ENCODE measurements at places on chromosomes 7 and 10.

- no peak for DNase-seq
These were observed 18.2 kb downstream of the DNAJC12 start for GRCh38 chr10:67819768-67820204.

- no peak for DNase-seq
These were observed 32.1 kb downstream of the ADCYAP1R1 start for GRCh38 chr7:31084226-31084625.

GRCh38 chr10:49090696-49091380 lies 24.5 kb downstream of the VSTM4 start:
- no peak for DNase-seq

DNA sequence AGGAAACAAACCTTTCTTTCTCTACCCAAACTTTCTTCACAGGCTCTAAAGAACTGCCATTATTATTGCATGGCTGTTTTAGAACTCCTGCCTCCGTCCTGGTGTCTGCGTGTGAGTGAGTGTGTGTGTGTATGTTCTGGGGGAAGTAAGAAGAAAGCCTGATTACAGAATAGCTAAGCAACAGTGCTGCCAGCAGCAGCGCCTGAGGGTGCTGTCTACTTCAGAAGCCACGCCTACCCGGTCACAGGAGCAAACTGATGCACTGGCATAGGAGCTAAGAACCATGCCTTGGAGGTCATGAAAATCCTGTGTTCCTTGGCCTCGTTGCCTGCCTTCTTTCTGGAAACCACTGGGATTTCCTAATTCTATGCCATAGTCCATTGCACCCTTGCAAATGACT lies 25.2 kb downstream of the LIPK start:
- no peak for DNase-seq

GRCh38 chr10:48194830-48195229 lies 79.7 kb downstream of the FRMPD2 start:
- no peak for DNase-seq

DNA sequence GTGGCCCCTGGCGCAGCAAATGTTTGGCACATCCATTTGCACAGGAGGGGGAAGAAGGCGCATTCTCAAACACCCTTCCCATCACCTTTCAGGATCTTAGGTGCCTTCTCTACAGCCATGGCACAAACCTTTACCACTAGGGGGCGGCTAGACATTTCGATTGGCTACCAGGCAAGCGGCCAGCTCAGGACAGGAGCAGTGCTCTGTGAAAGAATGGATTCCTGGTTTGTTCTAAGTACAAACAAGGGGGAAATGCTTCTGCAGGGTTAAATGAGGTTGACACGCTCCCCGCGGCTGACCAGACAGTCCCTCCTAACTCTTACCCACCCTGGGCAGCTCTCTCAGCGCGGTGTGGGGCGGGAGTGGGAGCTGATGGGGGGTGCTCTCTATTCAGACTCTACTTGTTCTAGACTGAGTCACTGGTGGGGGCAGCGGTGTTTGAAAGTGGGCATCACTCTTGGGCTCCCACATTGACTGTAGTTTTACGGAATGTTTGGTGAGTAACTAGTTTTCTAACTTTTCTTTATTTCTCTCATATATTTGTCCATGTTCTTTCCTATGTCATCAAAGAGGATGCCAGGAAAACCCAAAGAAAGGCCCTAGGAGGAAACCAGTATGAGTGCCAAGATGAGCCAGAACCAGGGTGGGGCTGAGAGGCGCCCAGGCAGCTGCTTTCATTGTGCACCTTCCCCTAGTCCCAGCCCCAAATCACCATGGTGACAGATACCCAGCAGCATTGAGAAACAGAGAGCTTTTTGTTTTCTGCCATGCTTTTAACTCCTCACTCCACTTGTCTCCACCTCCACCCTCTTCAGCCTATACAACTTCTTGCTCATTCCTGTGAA lies 61.4 kb upstream of the GPR158 start:
- no peak for DNase-seq

DNA sequence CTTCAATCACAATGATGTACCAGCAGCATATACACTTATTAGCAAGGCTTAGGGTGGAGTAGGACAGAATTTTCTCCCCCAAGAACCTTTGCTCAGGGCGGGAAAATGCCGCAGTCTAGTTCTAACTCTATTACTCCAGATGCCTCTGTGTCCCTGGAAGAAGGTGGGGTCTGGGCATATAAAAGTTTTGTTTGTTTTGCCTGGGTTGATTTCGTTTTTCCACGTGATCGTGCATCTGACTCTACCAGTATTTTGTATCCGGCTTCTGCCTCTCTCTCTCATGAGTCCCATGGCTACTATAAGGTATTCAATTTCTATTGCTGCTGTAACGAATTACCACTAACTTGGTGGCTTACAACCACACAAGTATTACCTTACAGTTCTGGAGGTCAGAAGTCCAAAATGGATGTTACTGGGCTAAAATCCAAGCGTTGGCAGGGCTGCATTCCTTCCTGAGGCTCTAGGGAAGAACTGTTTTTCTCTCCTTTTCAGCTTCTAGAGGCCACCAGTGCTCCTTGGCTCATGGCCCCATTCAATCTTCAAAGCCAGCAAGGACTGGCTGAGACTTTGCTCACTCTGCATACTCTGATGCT lies 181.2 kb upstream of the PRSS58 start:
- DNase-seq = no peak

DNA sequence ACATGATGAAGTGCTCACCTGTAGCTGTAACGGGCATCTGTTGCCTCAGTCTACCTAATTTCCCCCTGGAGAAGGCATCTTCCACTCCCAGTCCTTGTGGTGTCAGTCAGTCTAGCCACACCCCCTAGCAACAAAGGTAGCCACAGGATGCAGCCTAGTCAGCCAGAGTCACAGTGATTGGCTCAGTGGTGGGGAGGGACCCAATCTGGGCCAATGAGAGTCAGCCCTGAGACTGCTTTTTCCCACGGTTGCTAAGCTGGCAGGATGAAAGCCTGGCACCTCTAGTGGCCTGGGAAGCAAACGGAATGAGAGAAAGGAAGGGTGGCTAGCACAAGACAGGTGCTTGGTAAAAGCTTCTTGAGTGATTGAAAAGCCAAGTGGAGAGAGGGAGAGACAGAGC lies 118.6 kb downstream of the SH3PXD2A start:
- no peak for DNase-seq

DNA sequence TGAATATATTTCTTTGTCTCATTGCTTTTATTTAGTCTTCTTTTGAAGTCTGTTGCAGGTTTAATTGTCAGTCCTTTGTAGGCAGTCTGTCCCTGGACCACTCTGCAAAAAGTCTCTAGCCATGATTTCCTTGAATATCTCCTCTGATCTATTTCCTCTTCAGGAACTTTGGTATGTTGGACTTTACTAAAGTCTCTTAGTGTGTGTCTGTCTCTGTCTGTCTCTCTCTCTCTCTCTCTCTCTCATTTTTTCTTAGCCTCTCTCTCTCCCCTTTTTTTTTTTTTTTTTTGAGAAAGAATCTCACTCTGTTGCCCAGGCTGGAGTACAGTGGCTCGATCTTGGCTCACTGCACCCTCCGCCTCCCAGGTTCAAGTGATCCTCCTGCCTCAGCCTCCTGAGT lies 57.5 kb downstream of the ADD3 start:
- no peak for DNase-seq

DNA sequence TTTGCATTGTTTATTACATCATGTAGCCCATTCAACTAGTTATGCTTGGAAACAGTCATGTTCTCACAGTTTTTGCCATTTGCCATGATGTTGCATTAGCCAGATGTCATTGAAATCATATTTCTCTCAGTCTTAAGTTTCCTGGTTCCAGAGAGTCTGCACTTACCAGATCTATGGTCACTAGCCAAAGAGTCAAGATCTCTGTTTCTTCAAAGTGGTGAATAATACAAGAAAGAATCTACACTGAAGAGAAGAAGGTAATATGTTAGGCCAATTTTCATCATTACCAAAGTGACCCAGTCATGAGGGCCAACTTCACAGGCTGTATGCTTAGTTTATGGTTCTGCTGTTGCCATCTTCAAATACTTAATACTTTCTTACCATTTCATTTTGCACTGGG lies 89.0 kb upstream of the PHYHIPL start:
- DNase-seq = no peak

DNA sequence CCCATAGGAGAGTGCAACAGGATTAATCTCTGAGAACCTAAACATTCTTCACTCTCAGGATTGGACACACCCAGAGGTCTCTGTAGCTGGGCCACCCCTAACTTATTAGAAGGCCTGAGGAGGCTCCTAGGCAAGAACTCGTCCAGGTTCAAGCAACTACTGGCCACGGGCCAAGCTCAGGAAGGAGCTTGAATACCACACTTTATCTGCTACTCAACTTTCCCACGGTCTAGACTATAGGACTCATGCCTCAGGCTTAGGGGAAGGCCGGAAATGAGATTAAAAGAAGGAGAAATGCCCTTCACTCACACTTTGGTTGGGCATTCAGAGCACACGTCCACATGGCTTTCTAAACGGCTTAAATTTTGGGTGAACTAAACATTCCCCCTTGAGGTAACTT lies 142.8 kb upstream of the PHYHIPL start:
- DNase-seq = no peak

- no peak for DNase-seq
These were observed 110.7 kb upstream of the PRSS1 start for GRCh38 chr7:142638581-142638980.

- no peak for DNase-seq
These were observed 33.0 kb downstream of the OR6V1 start for GRCh38 chr7:143085109-143085508.

DNA sequence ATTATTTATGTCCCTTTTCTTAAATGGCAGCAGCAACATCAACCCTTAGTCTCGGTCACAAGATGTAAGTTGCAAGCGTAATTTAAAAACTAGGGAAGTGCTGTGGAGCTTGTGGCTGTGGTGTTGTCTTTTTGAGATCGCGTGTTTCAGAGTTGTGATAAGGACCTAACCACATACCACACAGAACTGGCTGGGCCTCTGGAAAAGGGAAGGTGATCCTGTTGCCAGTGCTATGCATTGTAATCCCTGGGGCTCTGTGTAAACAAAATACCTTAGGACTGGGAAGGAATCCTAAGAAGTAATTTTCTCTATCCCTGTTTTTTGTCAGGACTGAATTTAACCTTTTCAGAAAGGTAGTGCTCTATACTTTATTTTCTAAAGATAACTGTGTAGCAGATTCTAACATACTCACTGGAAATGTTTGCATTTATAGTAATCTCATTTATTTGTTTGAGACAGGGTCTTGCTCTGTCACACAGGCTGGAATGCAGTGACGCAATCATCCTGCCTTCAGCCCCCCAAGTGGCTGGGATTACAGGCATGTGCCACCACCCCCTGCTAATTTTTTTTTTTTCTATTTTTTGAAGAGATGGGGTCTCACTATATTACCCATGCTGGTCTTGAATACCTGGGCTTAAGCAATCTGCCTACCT lies 60.4 kb downstream of the INPP5F start:
- DNase-seq = no peak

DNA sequence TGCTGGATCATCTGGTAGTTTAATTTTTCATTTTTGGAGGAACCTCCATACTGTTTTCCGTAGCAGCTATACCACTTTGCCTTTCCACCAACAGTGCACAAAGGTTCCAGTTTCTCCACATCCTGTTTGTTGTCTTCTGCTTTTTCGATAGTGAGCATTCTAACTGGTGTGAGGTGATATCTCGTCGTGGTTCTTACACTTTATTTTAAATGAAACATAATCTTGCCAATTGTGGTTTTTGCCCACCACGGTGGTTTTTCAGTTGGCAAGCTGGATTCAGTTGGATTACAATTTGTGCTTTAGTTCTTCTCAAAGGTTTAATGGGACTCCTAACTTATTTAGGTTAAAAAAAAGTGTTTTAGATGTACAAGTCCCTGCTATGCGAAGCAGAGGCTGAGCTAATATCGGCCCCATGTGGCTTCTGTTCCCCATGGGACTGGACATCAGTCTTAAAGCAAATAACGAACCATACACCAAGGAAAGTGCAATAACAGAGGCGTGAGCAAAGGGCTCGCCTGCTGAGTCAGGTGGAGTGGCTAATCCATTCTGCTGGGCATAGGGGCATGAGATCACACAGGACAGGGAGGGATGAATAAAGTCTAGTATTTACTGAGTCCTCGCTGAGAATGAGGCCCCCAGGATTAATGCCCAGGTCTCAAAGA lies 153.6 kb downstream of the AOAH start:
- no peak for DNase-seq

DNA sequence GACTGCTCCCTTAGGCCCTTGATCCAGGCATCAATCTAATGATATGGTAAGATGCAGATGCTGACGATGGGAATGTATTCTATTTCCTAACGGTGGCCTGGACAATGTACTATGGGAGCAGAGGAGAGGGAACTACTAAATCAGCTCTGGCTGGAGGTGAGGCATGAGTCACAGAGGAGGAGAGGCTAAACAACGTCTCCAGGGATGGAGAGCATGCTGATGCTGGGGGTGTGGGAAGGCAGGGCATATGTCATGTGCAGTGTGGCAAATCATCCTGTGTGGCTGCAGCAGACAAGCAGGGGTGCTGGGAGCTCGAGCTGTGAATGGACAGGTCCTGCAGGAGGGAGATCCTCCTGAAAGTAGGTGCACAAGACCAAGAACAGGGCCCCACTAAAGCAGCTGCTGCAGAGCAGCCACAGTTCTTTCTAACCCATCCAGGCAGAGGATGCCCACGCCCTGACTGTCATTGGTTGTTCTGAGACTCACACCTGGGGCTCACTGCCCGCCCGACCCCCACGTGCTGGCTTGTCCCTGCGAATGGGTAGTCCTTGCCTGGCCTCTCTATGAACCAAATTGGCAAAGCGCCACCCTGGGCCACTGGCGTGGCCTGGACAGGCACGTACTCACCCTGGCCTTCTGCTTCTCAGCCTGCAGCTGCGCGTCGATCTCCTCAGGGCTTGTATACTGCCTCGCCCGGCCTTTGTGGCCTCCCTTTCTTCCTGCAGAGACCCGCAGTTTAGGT lies 4.0 kb downstream of the PDAP1 start:
- DNase-seq = no peak

- DNase-seq = no peak
These were observed 9.9 kb downstream of the ST7 start for GRCh38 chr7:116963234-116963633.

DNA sequence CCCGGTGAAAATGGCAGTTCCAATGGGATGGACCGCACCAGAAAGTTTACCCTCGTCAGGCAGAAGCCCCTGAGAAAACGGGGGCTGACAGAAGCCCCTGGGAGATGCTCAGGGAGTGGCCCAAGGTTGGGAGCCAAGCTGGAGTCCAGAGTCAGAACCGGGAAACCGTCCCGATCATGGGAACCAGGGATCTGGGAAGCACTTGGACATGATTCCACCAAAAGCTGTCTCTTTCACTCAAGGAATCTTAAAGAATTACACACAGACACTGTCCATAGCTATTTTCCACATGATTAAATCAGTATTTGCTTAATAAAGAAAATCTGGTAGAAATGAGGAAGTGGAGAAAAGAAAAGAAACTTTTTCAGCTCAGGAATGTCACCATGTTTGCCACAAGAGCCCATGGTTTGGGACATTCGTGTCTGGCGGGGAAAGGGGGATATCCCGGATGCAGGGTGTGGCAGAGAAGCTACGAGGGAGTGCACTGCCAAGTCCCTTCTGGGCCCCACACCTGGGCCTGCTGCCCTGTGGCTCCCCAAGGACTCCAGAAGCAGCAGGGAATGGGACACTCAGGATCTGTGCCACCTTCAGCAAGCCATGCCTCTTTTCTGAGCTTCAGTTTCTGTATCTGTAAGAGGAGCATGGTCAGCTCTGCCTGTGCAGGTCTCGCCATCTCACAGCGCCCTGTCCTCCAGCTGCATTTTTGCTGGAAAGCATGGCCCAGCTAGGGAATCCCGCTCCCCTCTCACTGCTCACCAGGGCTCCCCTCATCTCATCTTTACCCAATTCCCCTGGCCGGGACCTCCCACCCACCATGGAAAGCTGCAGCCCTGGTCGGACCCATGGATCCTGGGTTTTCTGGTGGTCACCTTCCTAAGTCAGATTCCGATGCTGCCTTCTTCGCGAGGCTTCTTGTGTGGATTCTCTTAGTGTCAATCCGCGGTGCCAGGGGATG lies 225.1 kb upstream of the GRB10 start:
- DNase-seq = no peak
